ENCODE measurements at places on chromosomes 12 and 14.
A peak's percentile ranks its signal among the peaks of the same experiment; 100 is the strongest.

DNA sequence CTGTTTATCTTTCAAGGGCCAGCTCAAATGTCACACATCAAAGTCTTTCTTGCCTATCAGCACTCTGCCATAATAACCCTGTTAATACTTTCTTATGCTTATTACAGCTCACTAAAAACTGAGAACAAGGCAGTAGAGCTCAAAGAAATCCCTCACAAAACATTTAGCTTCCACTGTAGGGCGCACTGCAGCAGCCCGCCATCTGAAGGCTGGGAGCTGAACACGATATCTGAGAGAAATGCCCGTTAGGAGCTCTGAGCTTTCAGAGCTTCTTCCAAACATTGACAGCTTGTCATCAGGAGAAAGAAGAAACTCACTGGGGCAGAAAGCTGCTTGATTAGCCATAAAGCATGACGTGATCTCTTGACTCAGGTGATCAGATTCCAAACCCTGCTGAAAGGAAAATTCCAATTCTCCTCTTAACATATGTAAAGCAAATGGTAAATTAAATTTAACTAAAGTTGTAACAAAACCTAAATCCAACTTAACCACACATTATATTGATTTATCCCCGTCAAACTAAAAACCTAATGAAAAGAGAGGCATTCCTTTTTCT is 175.7 kb downstream of the C12orf50 start:
- no peak for DNase-seq

GRCh38 chr14:23355871-23356435 is 3.3 kb upstream of the SLC22A17 start:
- DNase-seq: no peak

GRCh38 chr12:2301531-2302461 is 249.0 kb downstream of the CACNA1C start:
- DNase-seq: no peak

- DNase-seq: no peak
These were observed 8.6 kb upstream of the M6PR start for GRCh38 chr12:8958066-8958465.

- no peak for DNase-seq
These were observed 26.5 kb downstream of the CRACR2A start for GRCh38 chr12:3726456-3726855.

DNA sequence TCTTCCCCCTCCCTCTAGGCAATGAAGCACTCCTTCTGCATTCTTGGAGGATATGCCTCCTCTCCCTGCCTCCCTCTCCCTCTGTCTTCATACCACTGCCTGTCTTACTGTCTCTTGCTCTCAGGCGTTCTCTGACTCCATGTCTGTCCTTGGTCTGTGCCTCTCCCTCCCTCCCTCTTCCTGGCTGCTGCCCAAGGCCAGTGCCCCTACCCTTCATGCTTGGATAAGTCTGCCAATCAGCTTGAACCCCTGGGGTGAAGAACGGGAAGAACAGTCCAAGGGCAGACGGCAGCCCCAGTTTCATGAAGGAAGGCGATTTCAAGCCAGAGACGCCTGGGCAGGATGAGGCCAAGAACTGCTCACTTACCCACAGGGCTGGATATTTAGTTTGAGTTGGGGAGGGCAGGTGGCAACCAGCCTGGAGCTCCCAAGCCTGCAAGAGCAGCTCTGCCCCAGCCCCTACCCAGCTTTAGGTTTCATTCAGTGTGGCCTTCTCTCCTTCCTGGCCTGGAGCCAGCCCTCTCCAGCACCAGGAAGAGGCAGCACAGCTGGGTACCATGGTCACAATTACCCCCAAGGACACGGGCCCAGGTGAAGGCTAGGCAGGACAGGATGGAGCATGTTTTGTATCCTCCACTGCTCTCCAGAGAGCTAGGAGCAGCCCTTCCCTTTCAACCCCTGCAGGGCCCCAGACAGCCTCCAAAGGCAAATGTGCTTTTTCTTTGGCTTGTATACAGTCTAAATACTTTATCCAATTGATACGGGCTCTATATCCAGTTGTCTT is 35.8 kb upstream of the LTBP2 start:
- peak; percentile 83 for DNase-seq

DNA sequence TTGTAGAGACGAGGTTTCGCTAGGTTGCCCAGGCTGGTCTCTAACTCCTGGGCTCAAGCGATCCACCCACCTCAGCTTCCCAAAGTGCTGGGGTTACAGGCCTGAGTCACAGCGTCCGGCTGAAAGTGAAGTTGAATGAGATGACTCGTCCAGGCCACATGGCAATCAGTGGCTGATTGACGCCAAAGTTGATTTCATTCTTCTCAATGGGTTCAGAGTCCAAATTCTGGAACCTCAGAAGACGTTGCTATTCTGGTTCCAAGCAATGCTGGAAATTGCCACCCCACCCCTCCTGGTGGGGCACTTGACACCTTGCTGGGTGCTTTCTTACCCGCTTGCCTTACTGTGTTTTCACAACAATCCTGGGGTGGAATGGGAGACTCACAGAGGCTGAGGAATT is 14.9 kb downstream of the ABCB9 start:
- no peak for DNase-seq

- DNase-seq: no peak
These were observed 194.8 kb downstream of the CAPZA3 start for GRCh38 chr12:18932715-18933114.

GRCh38 chr12:126182619-126183236 is 1117.5 kb downstream of the AACS start:
- DNase-seq: no peak

DNA sequence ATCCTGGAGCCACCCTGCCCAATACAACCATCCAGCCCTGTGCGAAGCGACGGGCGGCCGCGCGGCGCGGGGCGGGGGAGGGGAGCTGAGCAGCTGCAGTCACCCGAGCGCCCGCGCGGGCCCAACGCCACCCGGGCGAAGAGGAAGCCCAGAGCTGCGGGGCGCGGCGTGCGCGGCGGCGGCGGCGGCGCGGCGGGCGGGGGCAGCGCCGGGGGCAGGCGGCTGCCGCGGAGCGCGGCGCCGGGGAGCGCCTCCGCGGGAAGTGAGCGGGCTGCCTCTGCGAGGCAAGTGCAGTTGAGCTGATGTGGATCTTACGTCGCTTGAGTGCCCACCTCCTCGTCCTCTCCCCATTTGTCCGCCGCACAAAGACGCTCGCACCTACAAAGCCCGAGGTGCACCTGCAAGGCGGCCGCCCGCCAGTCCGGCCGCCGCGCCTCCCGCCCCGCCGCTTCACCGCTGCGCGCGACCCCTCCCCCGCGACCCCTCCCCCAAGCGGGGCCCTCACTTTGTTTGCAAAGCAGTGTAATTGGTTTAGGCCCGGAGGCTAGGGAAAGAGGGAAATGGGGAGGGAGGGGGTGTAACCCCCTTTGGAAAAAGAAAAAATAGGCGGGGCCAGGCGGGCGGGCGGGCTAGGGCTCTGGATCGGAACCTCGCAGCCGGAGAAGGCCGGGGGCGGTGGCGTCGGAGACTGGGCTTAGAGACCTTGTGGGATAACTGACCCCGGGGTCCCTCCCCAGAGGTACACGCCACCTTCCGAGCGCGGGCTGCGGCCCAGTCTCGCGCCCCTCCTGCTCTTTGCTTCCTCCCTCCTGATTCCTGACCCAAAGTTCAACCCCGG is at the start of the genes FOXA1 and TTC6:
Gene FOXA1, minus strand, starts transcription at position 279 of the 838 bp plus-strand sequence. Its CDS starts 277 bp downstream, at position 2.
Gene TTC6, plus strand, starts transcription at position 659 of the 838 bp plus-strand sequence. CDS start 26,436 bp downstream, outside the sequence.
- DNase-seq: peak; percentile 93

Data from NCI-H146 (cell line).